ENCODE measurements at places on chromosomes 6 and 20.

GRCh38 chr20:47854687-47855212 lies 69.5 kb upstream of the SULF2 start:
- DNase-seq: peak; percentile 58

DNA sequence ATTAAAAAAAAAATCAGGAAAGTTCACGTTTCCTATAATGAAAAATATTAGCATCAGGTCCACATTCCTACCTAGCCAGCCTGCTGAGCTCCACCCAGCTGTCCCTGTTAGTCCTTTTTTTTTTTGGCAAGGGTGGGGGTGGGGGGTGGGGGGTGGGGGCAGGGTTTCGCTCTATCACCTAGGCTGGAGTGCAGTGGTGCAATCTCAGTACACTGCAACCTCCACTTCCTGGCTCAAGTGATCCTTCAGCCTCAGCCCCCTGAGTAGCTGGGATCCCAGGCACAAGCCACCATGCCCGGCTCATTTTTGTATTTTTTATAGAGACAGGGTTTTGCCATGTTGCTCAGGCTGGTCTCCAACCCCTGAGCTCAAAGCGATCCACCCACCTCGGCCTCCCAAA lies 7.5 kb upstream of the SLC2A10 start:
- DNase-seq: no peak

GRCh38 chr20:23147647-23147963 lies 61.5 kb upstream of the CD93 start:
- DNase-seq: no peak

DNA sequence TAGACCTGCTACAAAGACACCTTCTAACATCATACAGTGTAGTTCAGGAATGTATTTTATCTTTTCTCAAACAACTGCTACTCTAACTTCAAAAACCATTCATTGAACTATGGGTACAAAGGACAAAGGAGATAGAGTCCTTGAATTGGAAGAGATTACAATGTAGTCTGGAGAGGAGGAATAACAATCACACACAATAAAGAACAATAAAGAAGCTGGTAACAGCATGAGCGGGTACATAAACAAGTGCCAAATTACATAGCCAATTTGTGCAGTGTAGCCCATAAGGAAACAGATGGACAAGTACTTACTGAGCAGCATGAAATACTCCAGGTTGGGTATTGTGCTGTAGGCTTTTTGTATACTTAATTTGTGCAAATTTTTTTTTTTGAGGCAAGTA lies 44.3 kb downstream of the OSTM1 start:
- no peak for DNase-seq

GRCh38 chr6:47672816-47673215 lies 25.6 kb upstream of the ADGRF4 start:
- no peak for DNase-seq

GRCh38 chr6:17448165-17448564 lies 54.8 kb downstream of the CAP2 start:
- peak; percentile 46 for DNase-seq

GRCh38 chr20:50848846-50849673 lies 54.2 kb downstream of the BCAS4 start:
- DNase-seq: no peak

DNA sequence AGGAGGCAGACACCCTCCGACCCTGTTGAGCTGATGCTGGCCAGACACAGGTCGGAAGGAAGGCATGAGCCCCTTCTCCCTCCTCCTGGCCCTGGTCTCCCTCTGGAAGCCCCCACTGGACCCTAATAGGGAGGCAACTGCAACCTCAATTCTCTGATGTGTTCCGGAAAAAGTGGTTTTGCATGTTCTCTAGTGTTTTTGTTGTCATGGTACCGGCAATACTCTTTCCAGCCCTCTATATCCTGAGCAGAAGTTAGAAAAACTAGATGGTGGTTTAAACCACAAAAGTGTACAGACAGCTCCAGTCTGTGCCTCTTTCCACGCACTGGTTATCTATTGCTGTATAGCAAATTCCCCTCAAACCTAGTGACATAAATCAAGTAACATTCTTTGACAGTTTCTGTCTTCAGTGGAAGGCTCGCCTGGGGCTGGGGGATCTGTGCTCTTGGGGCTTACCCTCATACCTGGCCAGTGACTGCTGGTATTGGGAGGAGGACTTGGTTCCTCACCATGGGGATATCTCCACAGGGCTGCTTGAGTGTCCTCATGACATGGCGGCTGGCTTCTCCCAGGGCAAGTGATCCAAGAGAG lies 37.0 kb downstream of the SYTL3 start:
- no peak for DNase-seq
